ENCODE measurements at places on chromosomes 12 and 14.

DNA sequence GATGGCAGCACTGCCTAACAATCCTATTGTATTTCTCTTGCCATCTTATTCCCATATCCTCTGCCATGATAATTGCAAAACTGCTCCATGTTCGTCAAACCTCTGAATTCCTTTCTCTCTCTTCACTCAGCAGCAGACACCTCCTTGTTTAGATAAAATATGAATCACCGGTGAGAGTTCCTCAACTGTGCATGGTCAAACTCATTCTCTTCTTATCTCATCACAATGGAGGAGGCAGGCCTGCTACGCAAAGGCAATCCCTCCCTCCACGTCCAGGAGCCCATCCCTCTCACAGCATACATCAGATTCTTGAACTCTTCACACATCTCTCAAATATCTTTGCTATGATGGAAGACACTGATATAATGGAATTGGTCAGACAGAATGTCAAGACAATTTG lies 90.1 kb upstream of the DAAM1 start:
- DNase-seq: no peak

GRCh38 chr12:115249671-115250278 lies 565.8 kb upstream of the TBX3 start:
- DNase-seq: no peak

DNA sequence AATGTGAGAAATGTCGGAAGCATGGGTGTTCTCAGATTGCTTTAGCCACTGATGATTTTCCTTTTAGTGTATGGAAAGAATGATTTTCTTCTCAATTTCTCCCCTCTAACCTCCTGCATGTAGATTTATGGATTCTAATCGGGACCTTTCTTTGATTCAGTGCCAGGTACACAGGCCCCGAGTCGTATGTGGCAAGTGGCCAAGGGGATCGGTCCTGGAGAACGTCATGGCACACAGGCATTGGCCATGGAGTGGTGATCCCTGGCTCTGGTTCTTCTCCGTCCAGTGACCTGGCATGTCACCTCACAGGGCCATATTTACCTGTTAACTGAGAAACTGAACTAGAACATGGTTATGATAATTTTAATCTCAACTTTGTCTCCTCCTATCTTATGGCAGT lies 58.1 kb downstream of the ETV6 start:
- no peak for DNase-seq

DNA sequence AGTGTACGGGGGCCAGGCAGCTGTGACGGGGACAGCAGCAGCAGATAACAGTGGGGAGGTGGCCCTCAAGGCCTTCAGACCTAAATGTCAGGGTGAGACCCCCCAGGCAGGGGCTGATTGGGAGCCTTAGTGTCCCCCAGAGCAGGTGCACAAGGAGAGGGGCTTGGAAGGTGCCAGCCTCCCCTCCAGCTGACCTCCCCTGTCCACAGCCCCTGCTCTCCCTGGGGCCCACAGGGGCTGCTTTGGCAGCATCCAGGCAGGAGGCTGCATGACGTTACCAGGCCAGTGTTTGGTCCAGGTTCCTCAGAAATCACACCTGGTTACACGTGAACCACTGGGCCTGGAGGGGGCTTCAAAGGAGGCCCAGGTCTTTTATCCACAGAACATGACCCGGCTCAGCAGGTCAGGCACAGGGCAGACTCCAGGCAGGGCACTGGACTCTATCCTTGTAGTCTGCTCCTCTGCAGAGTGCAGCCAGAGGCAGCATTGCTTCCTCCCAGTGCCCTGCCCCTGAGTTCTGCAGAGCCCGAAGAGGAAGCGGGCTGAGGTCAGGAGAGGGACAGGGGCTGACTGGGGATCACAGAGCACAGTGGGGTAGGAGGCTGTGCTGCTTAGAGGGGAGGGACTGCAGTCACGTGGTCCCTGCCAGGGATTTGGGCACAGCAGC lies 2.6 kb upstream of the TRMT61A start:
- no peak for DNase-seq

GRCh38 chr14:27242874-27243273 lies 645.0 kb upstream of the NOVA1 start:
- DNase-seq: no peak

- DNase-seq: no peak
Observed at GRCh38 chr12:124837958-124838803, 25.5 kb downstream of the SCARB1 start.

DNA sequence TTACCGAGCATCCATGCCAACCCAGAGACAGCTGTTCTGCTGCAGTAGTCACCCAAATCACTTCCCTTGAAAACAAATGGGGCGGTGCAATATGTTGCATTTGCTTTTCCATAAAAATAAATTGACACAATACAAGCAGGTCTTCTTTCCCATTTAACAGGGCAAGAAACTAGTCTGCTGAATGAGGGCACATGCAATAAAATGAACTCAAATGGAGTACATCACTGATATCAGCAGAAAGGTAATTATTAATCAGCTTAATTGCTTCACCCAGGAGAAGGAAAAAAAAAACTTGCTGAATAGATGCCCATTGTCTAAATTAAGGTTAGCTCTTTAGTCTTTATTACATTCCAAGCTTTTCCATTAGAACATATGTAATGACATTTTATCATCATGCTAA lies 175.1 kb upstream of the GZMB start:
- no peak for DNase-seq

GRCh38 chr14:100988956-100989355 lies 85.4 kb upstream of the RTL1 start:
- DNase-seq: no peak

- DNase-seq: no peak
Observed at GRCh38 chr12:118311666-118312065, 61.0 kb downstream of the TAOK3 start.

- DNase-seq: no peak
Observed at GRCh38 chr12:112967858-112968257, 10.5 kb upstream of the OAS2 start.

GRCh38 chr12:52920937-52921336 lies 16.1 kb upstream of the KRT8 start:
- DNase-seq: no peak

DNA sequence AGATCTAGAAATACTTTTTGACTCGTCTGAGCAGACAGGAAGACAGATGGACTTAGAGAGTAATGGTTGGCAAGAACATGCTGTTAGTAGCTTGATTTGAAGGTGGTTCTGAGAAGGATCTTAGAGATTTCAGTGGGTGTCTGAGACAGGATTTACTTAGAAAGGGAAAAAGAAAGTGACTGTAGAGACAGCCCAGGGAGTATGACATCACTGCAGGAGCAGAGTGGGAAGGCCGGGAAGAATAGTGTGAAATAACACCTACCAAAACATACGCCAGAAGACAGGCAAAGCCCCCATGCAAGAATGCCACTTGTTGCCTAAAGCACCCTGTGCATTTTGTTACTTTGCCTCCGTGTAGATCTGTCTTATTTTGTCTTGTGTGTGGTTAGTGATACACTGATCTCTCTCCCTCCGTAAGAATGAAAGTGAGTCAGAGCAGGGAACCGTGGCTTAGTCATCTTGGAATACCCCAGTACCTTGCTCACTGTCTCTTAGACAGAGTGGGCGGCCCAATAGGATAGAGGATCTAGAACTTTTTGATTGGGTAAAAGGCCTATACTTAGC lies 161.3 kb upstream of the IFNG-AS1 start:
- peak; percentile 6 for DNase-seq

DNA sequence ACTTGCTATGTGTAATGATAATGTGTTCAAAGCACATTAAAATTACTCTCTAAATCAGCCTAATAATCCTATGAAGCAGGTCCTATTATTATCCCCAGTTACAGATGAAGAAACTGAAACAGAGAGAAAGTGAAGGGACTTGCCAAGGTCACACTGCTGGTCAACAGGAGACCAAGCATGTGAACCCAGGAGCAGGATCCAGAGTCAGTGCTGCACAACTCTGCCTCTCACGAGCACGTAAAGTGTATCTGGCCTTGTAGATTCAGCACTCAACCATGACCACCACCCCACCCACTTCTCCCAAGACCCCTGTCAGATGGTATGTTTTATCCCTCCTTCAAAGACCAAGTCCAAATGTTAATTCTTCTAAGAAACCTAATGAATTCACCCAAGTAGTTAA lies 100.7 kb downstream of the TTC7B start:
- DNase-seq: no peak

DNA sequence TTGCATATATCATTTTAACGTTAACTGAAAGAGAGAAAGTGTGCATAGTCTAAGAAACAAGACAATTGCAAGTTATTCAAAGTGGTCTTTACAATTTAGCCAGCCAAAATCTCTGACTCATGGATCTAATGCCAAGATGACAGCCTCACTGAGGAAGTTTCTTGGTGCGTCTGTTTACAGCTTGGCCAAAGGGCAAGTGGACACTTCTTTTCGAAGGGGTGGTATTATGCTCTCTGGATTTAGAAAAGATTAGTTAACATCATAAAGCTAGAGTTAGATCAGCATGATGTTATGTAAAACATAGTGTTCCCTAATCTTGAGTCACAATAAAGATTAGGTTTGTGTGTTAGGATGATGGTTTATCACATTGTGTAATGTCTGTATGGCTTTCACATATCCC lies 51.5 kb upstream of the SLC2A13 start:
- no peak for DNase-seq

DNA sequence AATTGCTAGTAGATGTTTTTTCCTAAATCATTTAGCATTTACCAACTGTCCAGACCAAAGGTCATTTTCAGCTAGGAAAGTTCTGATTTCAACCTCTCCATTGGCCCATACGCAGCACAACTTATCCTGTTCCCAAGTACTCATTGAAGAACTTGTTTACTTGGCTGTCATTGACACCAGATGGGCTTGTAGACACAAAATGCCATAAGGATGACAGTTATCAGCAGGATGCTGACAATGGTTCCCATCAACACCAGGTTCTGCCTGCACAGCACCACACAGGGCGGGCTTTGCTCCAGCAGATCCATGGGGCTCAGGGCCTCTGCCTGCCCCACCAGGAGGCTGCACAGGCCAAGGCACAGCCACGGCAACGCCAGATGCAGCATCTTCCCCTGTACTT lies 36.5 kb upstream of the TMPRSS12 start:
- no peak for DNase-seq

DNA sequence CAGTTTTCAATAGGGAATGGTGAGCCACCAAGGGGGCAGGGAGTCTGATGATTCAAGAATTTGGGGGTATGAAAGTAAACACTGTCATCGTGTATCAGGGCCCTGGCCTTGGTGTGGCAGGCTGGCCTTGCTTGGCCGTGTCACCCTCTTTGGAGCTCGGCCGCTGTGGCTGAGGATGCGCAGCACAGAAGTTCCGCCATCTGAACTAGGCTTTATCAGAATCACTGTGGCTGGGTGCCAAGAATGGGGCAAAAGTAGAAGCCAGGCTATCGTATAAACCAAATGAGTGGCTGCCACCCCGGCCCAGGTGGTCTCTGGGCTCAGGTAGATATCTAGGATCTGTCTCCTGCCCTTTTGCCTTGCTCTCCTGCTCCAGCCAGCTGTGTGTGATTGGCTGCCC lies 137.4 kb downstream of the PAPOLA start:
- no peak for DNase-seq

GRCh38 chr14:70171726-70172125 lies 17.0 kb downstream of the SLC8A3 start:
- DNase-seq: no peak

DNA sequence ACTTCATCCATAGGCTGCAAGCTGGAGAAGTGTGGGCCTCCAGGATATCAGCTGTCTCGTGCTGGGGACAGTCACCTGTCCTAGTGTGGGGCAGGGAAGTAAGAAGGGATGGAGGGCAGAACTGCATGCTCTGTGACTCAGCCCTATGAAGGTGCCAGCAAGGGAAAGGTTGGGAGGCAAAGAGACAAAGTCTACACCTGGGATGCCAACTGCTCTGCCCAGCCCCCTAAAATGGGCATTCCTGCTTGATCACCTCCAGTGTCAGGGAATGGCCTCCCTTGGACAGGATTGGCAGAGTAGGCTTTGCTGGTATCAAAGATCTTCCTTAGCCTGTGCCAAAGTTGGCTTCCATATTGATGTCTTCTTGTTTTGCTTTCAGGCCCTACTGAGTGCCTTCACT lies 335.0 kb downstream of the BCL11B start:
- no peak for DNase-seq

DNA sequence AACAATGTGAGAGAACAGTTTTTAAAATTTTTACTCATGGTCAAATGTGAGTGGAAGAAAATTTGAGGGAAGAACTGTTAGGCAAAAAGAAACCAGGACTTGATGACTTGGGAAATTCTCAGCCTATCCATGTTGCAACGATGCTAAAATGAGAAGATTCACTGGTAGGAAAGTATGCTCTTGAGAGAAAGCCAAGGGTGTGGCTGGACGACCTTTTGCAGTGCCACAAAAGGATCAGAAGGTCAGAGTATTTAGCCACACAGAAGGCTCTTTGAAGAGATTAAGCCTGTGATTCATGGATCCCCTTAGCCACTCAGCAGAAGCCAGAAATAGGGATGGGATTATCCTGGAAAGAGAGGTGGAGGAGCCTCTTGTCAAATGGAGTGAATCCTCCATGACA lies 336.8 kb downstream of the LRIG3 start:
- DNase-seq: no peak

DNA sequence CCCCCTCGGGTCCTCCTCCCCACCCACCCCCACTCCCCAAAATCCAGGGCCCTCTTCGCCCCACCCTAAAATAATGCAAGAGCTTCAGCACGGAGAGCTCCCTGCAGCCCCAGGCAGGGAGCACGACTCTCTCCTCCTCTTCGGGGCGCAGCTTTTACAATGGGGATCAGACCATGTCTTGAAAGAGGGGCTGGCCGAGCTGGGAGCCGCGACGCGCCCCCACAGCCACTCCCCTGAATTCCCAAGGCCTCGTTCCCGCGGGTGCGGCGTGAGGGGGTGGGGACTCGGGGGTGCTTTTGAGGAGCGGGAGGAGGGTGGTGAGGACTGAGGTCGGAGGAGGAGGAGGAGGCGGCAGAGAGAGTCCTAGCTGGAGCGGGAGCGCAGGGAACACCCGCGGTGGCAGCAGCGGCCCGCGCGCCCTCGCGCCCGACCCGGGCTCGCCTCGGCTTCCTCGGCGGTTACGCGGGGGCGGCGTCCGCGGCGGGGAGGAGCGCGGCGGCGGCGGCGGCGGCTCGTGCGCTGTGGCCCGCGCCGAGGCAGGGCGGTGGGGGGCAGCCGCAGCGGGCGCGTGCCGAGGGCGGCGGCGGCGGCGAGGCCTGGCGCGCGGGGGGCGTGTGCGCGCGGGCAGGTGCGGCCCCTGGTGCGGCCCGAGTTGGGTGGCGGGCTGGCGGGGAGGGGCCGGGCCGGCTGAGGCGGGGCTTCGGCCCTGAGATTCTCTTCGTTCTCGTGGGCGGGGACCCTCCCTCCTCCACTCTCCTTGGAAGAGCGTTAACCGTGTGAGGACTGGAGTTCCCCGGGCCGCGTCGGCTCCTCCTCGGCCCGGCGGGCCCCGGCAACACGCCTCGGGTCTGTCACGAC lies at the start of gene ANKS1B:
ANKS1B (minus strand) TSS at position 666 of the 858 bp plus-strand sequence. CDS start 699 bp downstream, outside the sequence.
- DNase-seq: no peak

GRCh38 chr12:58069268-58069963 lies 128.0 kb downstream of the ATP23 start:
- DNase-seq: no peak
